ENCODE measurements at places on chromosomes 7 and 10.

GRCh38 chr10:88221010-88221973 is 357.9 kb downstream of the PTEN start:
- DNase-seq = no peak

DNA sequence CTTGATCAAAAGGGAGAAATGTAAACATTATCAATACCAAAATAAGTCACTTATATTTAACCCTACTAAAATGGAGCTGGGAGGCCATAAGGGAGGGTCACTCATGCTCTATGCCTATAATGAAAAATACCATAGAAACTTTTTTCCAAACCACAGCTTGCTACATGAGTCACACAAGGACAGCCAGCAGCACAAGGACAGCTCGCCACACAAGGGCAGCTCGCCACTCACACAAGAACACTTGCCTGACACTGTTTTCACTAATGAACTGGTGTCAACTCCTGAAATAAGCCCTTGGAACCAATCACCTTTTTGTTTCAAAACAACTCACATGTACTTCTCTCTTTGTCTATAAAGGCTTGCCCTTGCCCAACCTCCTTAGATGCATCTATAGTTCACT is 43.3 kb downstream of the FRMPD2 start:
- DNase-seq = no peak

- no peak for DNase-seq
Observed at GRCh38 chr10:23975431-23975830, 233.5 kb upstream of the KIAA1217 start.

GRCh38 chr10:71483885-71484751 is 87.4 kb downstream of the CDH23 start:
- no peak for DNase-seq

DNA sequence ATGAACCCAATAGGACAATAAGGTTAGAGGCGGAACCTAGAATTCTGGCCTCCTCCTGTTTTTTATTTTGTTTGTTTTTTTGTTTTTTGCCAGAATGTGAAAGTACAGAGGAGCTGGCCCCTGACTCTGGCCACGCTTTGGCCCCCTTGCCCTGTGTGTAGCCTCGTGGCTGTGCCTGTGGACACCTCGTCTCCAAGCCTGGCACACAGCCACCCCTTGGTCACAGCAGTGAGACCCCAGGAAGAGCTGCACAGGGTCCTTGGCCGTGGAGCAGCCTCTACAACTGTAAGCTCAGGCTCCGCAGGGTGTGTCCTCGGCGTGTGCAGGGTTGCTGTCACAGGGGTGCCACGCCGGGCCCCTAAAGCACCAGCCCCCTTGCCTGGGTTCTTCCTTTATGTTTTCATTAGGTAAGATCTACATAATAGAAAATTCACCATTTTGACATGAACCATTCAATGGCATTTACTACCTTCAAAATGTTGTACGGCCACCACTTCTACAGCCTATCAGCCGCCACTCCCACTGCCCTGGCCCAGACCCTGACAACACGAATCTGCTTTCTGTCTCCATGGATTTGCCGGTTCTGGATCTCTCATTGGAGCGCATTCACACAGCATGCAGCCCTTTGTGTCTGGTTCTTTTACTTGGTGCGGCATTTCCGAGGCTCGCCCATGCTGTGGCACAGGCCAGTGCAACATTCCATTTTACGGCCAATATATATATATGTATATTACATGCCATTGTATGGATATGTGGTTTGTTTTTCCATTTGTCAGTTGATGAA is 51.0 kb downstream of the AMZ1 start:
- DNase-seq = no peak

GRCh38 chr10:2111965-2112364 is 374.6 kb upstream of the ADARB2 start:
- no peak for DNase-seq

- no peak for DNase-seq
Observed at GRCh38 chr10:35194471-35194870, 67.8 kb downstream of the CREM start.

DNA sequence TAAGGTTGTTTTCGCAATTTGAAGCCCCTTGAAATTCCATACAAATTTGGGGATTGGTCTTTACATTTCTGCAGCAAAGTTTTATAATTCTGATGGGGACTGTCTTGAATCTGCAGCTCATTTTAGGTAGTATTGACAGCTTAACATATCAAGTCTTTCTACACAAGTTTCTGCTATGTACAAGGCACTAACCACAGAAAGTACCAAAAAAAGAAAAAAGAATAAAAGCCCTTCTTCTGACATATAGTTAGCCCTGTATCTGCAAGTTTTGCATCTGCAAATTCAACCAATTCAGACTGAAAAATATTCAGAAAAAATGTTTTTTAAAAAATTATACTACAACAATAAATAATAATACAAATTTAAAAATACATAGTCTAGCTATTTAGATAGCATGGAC is 15.3 kb downstream of the POT1 start:
- no peak for DNase-seq

DNA sequence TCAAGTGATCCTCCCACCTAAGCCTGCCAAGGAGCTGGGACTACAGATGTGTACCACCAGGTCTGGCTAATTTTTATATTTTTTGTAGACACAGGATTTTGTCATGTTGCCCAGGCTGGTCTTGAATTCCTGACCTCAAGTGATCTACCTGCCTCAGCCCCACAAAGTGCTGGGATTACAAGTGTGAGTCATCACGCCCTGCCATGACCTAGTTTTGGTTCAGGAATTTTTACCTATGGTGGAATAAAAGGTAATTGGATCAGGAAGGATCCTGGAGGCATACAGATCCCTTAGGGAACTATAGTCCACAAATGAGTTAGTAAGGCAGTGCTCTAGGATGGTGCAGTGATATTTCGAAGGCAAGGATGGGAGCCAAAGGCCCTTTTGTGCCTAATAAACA is 717.9 kb downstream of the PHTF2 start:
- no peak for DNase-seq

- no peak for DNase-seq
Observed at GRCh38 chr10:78062296-78062695, 28.6 kb downstream of the RPS24 start.

DNA sequence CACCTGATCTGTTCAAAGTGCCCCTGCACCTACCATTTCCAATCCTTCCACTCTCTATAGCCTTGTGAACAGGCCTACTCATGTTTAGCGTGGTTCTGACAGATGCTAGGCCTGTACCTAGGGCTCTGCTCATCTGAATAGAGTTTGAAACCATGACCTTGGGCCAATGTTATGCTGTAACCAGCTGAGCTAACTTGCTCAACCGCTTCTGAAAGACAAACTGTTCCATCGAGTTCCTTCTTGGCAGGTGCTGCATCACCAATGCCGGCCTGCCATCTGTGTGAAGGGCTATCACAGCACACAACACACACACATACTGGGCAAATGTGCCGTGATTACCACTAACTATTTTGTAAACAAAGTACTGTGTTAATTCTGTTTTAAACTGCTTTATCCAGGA is 419.0 kb upstream of the GALNT17 start:
- no peak for DNase-seq

DNA sequence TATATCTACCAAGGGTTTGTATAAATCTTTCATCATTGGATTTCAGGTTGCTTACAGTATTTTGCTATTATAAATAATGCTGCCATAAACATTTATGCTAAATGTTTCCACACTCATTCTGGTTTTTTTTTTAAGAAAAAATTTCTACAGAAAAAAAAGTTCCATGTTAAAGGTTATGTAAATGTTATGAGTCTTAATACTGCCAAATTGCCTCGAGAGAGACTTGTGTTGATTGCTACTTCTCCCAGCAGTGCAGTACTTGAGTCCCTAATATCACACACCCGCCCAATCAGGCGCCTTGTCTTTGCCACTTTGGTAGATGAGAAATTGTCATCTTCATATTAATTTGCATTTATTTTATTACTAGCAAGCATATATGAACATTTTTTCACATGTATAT is 96.7 kb upstream of the TMEM26 start:
- no peak for DNase-seq

GRCh38 chr7:1852517-1853430 is 182.7 kb downstream of the ELFN1 start:
- no peak for DNase-seq

GRCh38 chr7:99036546-99037111 is 107.3 kb downstream of the SMURF1 start:
- no peak for DNase-seq

DNA sequence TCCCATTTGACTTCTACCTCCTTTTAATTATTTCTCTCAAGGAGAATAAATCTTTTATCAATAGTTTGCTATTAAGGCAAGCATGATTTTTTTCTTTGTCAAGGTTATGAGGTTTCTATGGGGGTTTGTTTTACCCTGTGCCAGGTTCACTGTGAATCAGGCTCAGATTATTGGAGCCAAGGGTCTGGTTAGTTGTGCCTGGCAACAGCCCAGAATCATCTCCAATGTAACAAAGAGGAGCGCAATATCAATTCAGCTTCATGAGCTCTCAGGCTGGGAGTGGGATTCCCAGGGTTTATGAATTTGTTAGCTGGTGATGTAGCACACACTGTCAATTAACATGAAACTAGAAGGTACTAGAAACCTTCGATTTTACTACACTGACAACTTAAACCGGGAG is 73.2 kb downstream of the AASS start:
- no peak for DNase-seq

DNA sequence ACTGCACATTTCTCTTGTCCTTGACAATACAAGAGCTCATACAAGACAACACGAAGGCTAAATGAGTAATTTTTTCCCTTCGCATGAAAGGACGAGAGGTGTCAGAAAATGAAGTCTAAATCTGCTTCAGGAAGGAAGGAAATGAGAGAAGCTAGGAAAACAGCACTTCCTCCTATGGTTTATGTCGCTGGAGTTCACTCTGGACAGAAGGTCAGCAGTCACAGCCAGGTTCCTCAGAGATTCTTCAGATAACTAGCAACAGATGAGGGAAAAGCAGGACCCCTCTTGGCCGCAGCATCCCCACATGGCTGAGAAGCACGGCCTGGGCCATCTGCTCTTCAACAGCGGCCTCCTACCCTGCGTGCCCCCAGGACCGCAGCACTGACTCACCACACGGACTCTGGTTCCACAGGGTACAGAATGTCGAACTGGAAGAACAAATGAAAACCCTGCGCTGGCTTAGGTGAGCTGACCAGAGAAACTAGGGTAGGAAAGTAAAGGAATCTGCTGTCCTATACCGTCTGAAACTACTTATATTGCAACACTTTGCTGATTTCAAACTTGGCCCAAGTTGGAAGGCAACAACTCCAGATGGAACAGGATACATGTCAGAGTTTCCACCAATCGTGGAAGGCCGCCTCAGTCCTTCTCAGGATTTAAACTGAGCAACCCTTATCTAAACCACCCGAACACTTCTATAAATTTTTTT is 26.3 kb downstream of the DNMBP start:
- no peak for DNase-seq

- DNase-seq = no peak
Observed at GRCh38 chr7:132877573-132877972, 204.3 kb downstream of the CHCHD3 start.

DNA sequence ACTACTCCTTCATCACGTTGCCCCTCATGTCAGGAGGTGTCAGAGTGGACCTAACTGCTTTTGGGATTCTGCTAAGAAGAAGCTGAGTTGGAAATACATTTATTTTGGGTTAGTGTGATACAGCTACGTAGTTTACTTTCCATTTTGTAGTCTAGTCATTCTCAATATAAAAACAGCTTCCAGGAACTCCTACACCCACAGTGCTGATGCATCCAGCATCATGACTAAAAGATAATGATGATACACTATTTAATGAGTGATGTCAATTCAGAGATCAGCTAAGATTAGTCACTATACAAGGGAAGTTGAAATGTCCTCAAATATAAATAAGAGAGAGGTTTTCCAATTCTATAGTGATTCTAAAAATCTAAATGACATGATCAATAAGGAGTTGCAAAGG is 264.2 kb upstream of the SLC26A5 start:
- DNase-seq = no peak

DNA sequence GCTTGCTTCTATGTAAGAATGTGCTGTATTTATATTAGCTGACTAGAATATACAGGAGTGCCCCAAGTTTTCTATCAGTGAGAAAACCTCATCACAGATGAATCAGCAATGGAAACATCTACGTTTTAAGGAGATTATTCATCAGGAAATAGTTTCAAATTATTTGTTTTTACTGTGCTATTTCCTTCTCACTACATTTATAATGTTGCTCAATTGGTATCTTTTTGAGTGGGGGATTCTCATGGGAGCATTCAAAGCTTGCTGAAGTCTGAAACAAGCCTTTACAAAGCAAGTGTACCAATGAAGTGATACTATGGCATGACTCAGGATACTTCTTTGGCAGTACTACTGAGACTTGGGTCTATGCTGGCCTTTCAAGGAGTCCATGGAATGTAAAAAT is 191.1 kb upstream of the SLC26A5 start:
- DNase-seq = no peak

DNA sequence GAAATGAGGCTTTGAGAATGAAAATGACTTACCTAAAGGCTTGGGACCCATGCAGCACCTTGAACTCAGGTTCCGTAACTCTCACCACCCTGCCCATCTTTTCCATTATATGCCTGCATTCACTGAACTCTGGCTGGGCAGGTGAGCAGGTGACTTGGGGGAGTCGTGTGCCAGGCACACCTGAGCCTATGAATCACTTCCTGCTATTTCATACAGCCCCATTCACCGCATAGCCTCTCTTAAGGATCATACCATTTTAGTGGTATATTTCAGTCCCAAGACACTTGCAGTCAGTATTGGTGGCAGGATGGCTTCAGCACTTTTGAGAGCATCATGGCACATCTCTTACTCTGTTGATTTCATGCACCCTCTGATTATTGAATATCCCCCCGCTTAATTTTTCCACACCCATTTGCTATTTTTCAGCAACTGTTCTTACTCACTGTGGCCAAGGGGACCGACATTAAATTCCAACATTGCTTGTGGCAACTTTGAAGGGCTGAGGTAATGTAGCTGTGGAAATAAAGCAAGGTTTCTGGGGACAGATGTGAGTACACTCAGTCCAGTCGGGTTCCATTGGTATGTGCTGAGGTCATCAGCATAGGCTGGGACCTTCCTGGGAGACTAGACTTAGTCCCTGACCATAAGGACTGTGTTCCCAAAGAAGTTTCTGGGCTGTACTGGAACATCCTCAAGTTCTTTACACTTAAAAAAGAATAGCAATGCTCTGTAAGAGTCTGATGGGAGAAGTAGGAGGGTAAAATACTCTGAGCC is 39.8 kb upstream of the ZNF438 start:
- no peak for DNase-seq

GRCh38 chr10:30357075-30357801 is 8.2 kb upstream of the MTPAP start:
- DNase-seq = no peak

- DNase-seq = no peak
Observed at GRCh38 chr7:143914938-143915652, 13.1 kb upstream of the TCAF1 start.

GRCh38 chr10:25692761-25693160 is 241.3 kb upstream of the MYO3A start:
- DNase-seq = no peak

GRCh38 chr10:119750391-119751230 is 24.8 kb downstream of the INPP5F start:
- DNase-seq = no peak

- no peak for DNase-seq
Observed at GRCh38 chr10:21369697-21370096, 155.8 kb downstream of the SKIDA1 start.

GRCh38 chr7:37820708-37821468 is 27.5 kb upstream of the NME8 start:
- DNase-seq = no peak

Data from stimulated activated CD8-positive, alpha-beta memory T cell treated with anti-CD3 and anti-CD28 coated beads, Interleukin-4, amount 100 ng/mL, for 4 hours (primary cell).